ENCODE measurements at places on chromosomes 2 and 18. TPM values are rescaled to one million over a fixed set of nuclear protein-coding genes. Genes with fewer than 3 reads are reported as not detected.

SCYGR4 gene
- polyA plus RNA-seq: not detected

DNA sequence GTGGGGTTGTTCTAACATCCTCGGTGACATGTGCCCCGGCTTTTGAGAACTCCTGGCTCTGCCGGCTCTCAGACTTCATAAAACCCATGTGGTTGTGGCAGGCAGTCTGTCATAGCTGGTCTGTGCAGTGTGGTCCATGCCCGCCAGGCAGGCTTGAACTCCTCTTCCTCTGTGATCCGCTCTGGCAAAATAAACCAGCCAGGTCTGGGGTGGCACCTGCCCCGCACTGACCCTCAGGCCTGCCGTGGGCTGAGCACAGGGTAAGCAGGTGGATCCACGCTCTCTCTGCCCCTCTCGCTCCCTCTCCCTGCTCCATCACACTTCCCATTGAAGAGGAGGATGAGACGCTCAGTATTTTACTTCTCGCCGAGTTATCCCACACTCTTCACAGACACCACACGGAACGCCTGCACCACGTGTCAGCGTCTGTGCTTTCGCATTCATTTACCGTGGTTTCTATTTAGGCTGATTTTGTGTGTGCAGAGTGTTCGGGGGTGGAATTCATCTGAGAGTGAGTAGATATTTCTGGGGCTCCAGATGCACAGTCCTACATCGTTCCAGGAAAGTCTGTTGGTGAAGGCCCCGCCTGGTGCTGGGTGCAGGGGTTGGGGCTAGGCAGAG lies 56.4 kb downstream of the RTP5 start:
- DNase-seq: no peak

DNA sequence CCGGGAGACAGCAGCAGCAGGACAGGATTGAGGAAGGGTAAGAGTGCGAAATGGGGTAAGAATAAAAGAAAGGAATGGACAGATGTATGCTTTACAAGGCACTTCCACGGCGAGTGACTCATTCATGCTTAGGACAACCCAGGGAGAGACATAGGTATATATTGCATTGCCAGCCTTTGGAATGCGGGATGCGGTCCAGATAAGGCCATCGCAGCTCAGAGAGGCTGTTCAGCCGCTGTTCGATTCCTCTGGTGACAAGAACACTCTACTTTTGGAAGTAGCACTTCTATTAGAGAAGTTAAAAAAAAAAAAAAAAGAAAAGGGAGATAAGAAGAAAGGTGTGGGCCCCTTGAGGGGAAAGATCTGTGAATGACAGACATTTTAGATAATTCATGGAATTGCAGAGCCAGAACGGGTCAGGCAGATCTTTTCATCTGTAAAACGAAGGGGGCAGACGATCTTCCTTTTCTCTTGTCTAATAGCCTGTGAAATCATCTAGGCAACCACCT lies 819 bp upstream of the NCOA1 start:
- DNase-seq: no peak

GRCh38 chr2:144079803-144080202 lies 440.1 kb downstream of the ZEB2 start:
- DNase-seq: no peak
